Heart left ventricle (tissue), 16 donors: ENCODE measurements at places on chromosomes 12 and 14.

- no peak for DNase-seq
Observed at GRCh38 chr14:87271331-87271730, 721.7 kb downstream of the GALC start.

DNA sequence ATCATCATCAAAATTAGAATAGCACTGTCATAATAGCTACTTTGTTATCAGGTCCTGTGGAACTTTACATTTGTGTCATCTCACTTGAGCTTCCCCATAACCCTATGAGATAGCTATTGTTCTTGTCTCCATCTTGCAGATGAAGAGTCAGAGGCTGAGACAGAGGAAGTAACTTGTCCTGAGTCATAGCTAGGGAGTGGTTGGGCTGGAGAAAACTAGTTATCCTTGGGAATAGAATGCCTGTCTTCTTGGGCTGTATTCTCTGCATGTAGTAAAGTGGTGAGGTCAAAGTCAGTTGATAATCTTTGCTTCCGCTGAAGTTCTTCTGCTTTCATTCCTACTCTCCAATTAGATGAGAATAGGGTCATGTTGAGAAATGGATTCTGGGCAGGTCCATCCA is 117.0 kb downstream of the SMOC1 start:
- no peak for DNase-seq

- DNase-seq = no peak
Observed at GRCh38 chr12:118680356-118680963, 300.9 kb upstream of the SRRM4 start.

DNA sequence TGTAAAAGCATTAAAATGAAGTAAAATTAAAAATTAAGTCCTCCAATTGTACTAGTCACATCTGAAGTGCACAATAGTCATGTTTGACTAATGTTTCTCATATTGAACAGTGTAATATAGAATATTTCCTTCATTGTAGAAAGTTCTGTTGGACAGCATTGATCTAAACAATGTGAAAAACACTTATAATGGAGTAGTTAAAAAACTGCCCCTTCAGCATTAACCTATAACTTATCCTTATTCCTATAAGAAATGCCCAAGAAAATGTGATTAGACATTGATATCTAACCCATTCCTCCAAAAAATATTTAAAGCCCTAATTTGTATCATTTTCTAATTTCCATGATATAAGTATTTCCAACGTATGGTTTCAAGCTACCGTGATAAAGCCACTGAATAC is 210.7 kb downstream of the RASSF9 start:
- no peak for DNase-seq

DNA sequence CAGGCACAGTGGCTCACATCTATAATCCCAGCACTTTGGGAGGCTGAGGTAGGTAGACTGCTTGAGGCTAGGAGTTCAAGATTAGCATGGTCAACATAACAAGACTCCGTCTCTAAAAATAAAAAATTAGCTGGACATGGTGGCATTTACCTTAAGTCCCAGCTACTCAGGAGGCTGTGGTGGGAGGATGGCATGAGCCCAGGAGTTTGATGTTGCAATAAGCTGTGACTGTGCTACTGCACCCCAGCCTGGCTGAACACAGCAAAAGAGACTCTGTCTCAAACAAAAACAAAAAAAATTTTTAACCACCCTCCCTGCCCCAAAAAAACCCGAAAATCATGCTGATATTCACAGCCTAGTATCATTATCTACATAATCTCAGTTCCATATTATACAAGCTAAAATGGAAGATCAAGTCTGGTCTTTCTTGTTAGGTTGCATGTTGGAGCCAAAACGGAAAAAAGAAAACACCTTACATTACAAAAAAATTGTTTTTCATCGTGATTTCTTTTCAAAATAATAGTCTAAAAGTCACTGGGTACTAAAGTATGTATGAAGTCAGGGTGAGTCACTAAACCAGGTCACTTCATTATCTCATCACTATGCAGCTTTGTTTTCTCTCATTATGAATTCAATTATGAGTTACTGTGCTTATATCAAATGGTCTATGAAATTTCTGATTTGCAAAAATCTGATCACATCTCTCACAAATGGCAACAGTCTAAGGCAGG is 13.8 kb downstream of the GXYLT1 start:
- no peak for DNase-seq

GRCh38 chr14:93133464-93133863 is 17.7 kb upstream of the ITPK1 start:
- DNase-seq = no peak

- DNase-seq = no peak
Observed at GRCh38 chr12:67446716-67447115, 177.6 kb downstream of the CAND1 start.

DNA sequence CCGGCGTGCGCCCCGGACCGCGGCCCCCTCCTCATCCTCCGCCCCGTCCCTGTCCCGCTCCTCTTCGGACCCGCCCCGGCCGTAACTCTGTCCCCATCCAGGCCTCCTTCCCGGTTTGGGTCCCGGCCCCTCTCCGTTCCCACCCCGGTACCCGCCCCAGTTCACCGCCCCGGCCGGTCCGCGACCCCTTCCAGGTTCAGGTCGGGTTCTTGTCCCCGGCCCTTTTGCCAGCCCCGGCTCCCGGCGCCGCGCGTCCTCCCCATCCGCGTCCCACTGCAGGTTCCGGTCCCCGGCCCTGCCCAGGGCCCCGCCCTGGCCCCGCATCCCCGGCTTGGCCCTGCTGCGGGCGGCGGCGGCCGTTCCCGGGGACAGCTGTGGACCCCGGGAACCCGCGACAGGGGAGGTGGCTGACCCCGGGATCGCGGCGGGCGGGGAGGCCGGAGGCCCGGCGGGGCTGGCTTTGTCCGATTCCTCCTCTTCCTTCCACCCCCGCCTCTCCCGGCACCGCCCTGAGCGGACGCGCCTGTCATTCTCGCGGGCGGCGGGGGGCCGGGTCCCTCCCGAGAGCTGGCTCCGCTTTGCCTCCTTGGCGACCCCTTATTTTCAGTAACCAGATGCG is 601 bp downstream of the KLC1 start:
- peak; percentile 85 for DNase-seq

DNA sequence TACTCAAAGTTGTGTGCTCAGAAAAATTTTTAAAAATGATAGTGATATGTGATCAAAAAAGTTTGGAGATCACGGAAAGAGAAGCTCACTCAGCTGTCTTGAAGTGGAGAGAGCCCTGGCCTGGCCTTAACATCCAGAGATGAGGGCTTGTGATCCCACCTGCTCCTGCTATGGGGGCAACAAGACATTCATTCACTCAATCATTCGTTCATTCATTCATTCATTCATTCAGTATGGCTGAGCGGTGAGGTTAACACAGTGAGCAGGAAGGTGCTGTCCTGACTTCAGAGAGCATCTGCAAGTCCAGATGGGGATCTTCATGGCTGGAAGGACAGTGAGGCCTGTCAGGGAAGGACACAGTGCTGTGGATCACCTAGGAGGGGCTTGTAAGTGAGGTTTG is 112.3 kb downstream of the SLC25A47 start:
- no peak for DNase-seq

- DNase-seq = no peak
Observed at GRCh38 chr14:98165976-98166375, 1106.0 kb downstream of the BCL11B start.

DNA sequence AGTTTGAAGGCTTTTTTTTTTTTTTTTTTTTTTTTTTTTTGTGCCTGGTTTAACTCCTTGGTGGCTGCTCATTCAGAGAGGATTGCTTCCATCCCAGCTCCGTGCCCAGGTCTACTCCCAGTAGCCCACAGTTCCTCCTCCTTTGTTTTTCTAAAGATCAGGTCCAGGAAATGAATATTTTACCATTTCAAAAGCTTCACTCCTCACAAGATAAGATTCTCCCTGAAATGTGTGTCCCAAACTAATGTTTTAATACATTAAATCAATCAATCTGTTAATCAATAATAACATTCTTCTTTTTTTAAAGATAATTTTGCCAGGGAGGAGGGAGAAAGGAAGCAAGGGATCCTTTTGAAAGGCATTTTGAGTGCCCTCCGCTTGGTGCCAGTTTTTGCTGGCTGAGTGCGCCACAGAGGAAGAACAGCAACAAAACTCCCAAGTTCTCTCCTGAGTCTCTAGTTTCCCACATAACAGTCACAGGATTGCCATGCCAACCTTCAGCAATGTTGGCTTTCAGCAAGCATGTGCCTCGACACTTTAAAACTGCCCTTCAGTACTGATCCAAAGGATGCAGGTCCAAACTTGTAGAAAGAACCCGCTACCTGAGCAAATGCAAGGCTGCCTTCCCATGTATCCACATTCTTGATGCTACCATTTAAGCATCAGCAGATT is 99.2 kb downstream of the RMST start:
- no peak for DNase-seq

DNA sequence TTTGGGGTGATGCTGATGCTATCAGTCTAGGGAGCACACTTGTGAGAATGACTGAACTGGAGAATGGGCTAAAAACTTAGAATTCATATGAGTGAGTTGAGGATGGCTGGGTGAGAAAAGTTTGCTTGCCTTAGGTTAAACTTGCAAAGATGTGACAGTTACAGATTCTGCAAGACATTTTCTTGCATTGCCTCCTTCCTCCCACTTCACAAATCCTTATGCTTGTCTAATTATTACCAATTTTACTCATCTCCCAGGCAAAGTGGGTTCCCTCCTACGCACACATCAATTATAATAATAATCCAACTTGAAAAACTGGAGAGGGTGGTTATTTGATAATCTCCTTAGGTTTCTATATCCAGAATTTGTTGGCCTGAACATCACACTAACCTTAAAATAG is 50.9 kb downstream of the ATP2B1 start:
- no peak for DNase-seq

GRCh38 chr12:55817345-55818139 is at the start of the genes ORMDL2 and SARNP:
Gene ORMDL2 (plus strand): TSS chr12:55818041. CDS start chr12:55819000, 959 bp downstream.
Gene SARNP (minus strand): TSS chr12:55817724. CDS start chr12:55817701, 23 bp downstream.
- DNase-seq = peak; percentile 98

DNA sequence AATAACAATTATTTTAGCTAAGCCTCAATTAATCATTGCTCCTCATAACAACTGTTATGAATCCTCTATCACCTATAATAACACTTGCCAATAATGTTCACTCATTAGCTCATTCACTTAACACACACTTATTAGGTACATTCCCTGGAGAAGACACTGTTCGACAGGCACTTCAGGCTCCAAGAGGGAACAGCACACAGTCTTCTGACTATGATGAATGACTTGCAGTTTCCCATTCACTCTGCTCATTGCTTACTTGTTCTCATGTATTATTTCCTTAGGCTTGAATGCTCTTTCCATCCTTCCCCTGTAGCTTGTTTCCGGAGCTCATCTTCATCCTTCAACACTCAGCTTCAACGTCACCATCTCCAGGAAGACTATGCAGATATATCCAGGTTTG is 437.3 kb downstream of the TMEM132D start:
- DNase-seq = no peak

- no peak for DNase-seq
Observed at GRCh38 chr14:24960816-24961215, 89.1 kb downstream of the STXBP6 start.

DNA sequence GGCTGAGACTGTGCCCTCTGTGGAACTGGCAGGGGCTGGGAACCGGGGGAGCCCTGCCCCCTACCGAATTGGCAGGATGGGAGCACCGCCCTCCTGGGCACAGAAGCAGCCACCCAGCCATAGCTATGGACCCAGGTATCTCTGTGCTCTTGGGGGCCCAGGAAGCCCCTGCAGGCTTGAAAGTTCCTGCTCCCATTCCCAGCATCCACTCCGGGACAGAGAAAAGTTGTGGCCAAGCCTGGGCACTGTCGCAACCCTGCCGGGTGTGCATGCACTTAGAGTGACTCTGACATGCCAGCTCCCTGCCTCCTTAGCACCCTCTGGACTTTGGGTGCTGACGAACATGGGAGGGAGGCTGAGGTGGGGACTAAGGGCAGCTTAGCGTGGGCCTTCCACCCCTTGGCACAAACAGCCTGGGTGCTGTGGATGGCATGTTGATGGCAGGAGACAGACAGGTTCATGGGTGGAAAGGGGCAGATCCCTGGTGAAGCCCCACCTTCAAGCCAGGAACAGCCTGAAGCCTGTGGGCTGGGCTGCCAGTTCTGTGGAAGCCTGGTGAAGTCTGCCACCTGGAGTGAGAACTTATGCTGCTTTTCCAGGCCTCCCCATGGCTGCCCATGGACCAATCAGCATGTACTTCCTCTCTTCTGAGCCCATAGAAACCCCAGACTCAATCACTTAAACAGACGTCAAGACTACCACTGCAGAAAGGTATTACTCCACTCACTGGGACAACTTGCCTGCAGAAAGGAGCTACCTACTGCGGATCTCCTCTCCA is 279.0 kb downstream of the ATXN7L3B start:
- DNase-seq = no peak

- DNase-seq = no peak
Observed at GRCh38 chr12:57775563-57776246, 3.3 kb downstream of the EEF1AKMT3 start.

- no peak for DNase-seq
Observed at GRCh38 chr12:130706885-130707570, 9.1 kb downstream of the RIMBP2 start.

- no peak for DNase-seq
Observed at GRCh38 chr12:106300761-106301160, 1.8 kb upstream of the TCP11L2 start.

GRCh38 chr14:79831195-79831892 is 380.0 kb downstream of the DIO2 start:
- DNase-seq = peak; percentile 24

DNA sequence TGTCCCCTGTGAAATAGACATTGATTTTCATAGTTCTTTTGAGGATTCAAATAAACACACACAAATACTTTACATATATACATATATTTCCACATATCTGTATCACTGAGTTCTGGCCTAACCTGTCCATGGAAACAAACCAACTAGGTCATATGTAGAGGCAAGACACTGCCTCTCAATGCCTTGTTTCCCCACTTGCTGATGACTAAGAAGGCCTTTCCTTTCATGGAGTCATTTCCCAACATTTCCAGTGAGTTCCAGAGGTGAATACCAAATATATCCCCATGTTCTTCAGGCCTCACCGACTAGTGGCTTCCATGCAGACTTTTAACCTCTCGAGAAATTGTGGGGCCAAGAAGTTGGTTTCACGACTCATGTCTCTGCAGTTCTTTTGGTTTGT is 120.8 kb downstream of the DNAI7 start:
- no peak for DNase-seq

GRCh38 chr12:58161773-58162172 is 220.4 kb downstream of the ATP23 start:
- DNase-seq = no peak

GRCh38 chr12:107134558-107134957 is 41.2 kb upstream of the CRY1 start:
- DNase-seq = no peak

GRCh38 chr14:91454155-91454554 is 36.5 kb upstream of the CCDC88C start:
- DNase-seq = no peak

GRCh38 chr12:109234012-109234411 is 75.1 kb downstream of the FOXN4 start:
- no peak for DNase-seq

DNA sequence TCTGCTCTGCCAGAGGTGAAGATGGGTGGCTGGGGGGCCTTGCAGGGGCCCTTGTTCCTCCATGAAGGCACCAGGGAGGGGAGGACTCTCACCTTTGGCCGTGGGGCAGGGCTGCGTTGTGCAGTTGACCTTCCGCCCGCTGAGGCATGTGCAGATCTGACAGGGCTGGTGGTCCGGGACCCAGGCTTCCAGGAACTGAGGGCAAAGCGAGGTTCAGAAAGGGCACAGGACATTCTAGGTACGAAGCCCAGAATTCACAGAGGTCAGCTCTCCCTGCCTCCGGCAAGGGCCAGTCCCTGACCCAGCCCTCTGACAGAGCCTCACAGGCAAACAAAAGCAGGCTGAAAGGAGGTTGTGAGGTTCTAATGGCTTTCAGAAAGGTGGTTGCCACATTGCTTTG is 40.4 kb upstream of the ANO2 start:
- no peak for DNase-seq
